ENCODE measurements at places on chromosomes 7 and 10.

GRCh38 chr7:98027342-98028033, 37.5 kb upstream of the OCM2 start:
- DNase-seq: no peak

- no peak for DNase-seq
Measured at GRCh38 chr7:36615852-36616540, 108.3 kb downstream of the AOAH start.

DNA sequence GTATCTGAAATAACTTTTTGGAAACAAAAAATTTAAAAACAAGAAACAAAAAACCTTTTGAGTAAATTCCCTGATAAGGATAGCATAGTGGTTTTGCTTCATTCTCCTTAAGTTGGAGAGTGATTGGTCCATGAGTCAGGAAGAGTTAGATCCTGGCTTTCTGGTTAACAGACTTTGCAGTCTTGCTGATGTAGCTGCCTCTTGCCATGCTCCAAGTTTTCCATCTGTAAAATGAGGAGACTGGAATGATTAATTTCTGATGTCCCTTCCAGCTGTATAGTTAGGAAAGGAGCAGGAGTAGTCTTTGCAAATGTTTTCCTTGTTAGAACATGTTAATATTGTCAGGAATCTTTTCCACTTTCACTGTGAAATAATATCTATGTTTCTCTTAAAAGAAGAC, 266.6 kb downstream of the DNAJB9 start:
- peak; percentile 58 for DNase-seq

GRCh38 chr7:102390697-102391484, 5.3 kb upstream of the PRKRIP1 start:
- peak; percentile 79 for DNase-seq

DNA sequence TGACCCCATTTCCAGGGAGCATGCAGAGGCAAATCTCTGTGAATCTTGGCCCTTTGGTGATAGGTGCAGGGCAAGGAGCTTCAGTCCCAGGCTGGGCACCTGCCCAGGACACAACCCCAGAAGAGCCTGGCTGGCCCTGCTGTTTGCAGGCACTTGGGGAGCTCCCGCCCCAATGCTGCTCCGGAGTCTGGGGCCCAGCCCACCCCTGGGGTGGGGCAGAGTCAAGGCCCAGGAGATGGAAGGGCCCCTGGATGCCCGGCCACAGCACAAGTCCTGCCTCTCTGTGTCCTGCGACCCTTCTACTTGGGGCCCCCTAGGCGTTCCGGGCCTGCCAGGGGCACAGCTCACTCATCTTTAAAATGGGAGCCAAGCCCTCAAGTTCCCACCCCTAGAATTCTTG, 24.7 kb downstream of the PDGFA start:
- no peak for DNase-seq

GRCh38 chr7:37287131-37287855, 161.4 kb downstream of the ELMO1 start:
- no peak for DNase-seq

DNA sequence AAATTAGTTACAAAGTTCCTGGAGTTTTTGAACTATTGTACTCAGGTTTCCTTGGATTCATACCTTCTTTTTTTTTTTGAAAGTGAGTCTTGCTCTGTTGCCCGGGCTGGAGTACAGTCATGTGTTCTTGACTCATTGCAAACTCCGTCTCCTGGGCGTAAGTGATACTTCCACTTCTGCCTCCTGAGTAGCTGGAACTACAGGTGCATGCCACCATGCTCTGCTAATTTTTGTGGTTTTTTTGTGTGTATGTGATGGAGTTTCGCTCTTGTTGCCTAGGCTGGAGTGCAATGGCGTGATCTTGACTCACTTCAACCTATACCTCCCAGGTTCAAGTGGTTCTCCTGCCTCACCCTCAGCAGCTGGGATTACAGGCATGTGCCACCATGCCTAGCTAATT, 22.3 kb downstream of the MCM10 start:
- no peak for DNase-seq

DNA sequence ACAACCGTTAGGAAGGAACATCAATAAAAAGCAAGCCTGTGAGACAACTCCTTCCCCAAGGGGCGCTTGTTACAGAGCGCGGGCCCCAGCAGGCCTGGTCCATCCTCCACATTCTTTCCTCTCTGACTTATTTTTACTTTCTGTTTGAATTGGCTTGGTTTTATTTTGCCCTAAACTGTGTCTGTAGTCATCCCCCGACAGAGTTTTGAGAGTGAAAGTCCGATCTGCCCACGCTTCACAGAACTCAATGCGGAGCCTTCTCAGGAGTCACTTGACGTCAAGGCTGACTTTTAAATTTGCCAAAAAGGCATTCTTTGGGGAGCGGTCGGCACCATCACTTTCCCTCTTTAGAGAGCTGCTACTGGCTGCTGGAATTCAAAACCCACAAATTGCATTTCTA, 150.1 kb upstream of the KLF6 start:
- peak; percentile 51 for DNase-seq

DNA sequence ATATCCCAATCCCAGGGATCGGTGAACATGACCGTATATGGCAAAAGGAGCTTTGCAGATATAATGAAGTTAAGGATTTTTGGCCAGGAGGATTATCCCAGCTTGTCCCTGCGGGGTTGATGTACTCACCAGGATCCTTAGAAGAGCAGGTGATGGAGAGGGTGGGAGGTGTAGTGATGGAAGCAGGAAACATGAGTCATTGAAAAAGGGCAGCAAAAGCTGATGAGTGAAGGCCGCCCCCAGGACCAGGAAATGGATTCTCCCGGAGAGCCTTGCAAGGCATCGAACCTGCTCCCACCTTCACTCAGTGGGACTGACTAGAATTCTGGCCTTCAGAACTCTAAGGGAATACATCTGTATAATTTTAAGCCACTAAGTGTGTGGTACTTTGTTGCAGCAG, 5.2 kb upstream of the NUPR2 start:
- no peak for DNase-seq

GRCh38 chr7:41148521-41148951, 554.4 kb downstream of the INHBA start:
- peak; percentile 98 for DNase-seq

DNA sequence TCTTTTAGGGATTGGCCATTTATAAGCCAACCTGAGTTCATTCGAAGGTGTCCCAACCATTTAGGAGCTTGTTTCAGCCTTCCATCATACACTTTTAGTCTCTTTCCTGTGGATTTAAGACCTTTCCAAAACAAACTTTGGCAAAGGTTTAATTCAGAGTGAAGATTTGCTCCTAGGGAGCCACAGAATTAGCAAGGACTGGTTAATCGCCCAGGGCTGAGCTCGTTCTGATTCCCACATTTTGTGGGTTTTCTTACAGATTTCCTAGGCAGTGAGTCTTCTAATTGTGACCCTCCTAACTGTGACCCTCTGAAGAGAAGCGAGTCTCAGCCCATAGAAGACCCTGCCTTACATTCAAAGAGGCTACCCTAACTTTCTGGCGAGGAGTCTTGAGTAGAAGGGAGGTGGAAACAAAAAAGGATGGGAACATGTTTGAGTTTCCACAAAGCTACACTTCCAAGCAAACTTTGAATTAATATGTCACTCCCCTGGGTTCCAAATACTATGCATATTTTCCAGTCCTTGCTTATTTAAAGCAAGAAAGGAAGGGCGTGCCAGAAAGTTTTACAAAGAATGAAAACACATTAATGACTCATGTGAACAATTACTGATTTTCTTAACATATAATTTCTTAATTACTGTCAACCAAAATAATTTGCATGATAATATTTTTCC, 118.3 kb downstream of the ARID5B start:
- no peak for DNase-seq

DNA sequence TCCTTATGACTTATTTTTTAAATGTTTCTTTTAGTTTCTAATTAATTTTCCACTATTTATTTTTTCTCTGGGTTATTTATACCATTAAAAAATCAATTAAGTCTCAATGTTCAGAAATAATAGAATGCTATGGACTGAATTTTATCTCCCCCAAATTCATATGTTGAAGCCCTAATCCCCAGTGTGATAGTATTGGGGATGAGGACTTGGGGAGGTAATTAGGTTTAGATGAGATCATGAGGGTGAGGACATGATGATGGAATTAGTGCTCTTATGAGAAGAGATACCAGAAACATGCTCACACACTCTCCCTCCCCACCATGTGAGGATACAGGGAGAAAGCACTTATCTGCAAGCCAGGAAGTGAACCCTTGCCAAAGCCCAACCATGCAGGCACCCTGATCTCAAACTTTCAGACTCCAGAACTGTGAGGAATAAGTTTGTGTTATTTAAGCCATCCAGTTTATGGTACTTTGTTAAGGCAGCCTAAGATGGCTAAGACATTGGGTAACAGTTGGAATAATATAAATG, 202.6 kb downstream of the MDFIC start:
- no peak for DNase-seq

GRCh38 chr10:102509387-102509786, 5.6 kb downstream of the SUFU start:
- peak; percentile 73 for DNase-seq

DNA sequence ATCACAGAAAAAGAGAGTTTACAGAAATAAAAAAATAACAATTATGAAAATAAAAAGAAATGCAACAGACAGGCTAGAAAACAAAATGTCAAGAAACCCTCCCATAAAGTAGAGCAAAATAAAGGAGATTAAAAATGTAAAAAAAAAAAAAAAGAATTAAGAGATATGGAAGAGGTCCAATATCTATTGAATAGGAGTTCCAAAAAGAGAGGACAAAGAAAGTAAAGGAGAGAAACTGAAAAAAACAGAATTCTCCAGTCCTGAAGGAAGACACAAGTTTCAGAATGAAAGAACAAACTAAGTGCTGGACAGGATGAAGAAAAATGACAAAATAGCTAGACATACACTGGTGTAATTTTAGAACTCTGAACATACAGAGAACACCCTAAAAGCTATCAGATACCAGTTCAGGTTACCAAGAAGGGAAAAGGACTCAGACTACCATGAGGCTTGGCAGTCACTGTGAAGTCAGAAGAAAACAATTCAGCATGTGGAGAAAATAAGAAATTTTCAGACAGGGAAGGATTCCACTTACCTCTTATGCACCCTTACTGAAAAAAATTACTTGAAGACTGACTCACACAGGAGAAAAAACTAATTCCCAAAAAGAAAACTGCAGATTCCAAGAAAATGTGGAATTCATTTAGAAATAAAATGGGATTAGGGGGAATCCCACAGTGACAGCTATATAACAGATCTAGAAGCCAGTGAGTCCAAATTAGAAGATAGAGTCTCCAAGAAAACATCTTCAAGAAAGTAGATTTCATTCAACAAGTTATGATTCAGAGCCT, 40.4 kb upstream of the ABLIM1 start:
- peak; percentile 20 for DNase-seq

Data from ELR (cell line).